SK-N-SH (cell line): ENCODE measurements at places on chromosomes 2 and 18.

GRCh38 chr2:190488516-190489233 is 45.8 kb downstream of the NEMP2 start:
- DNase-seq = no peak

GRCh38 chr2:233165895-233166661 is 85.4 kb upstream of the ATG16L1 start:
- peak; percentile 36 for DNase-seq

DNA sequence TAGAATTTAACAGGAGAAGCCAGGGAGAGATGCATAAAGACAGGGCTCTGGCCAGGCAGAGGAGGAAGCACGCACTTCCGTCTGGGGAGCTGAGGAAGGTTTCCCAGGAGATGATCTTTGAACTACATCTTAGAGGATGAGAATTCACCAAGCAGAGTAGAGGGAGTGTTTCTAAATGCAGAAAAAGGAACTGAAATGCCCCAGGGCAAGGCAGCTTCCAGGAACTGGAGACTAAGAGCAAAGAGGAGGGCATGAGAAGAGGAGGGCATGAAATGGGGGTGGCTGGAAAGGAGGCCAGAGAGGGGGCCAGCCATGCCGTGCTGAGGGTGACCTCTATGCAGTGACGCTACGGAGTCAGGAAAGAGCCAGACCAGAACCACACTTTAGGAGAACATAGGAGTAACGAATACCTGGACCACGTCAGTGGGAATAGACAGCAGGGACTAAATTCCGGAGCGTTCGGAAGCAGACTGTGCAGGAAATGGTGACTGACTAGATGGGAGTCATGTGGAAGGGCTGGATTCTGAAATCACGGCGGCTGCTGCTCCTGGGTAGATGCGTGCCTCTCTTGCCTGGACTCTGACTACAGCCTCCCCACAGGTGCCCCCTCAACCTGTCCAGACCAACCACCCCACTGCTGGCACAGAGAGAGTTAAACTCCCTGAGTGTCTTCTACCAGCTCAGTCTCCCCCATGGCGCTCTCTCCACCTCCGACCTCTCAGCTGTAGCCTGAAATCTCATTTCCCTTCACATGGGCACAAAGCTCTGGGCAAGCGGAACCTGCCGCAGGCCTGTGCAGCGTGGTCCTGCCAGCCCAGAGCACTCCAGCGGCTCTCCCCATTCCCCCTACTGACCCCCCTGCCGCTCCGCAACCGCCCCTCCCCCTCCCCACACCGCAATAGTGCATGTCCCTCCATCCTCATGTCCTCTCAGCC is 87.0 kb upstream of the RTN4 start:
- DNase-seq = no peak

DNA sequence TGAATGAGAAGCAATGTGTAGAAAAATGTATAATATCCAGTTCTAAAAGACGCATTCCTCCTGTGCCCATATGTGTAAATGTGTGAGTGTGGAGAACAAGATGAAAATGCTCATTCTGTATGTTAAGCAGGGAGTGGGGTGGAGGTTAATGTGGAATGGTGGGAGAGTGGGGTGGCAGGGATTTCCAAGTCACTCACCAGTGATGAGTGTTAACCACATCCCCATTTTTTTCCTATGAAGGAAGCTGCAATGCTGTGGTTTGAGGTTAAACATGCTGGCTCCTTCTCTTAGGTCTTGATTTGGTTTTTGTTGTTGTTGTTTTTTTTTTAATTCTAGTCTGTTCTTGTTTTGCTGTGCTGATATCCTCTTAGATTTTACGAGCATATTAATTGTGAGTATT is 169.4 kb downstream of the NEDD4L start:
- DNase-seq = no peak
